Left renal pelvis (tissue), 4 donors: ENCODE measurements at places on chromosomes 4 and X. TPM values are rescaled to one million over a fixed set of nuclear protein-coding genes. Genes with fewer than 3 reads are reported as not detected.

MAP7D2 gene
- 3.0 TPM for polyA plus RNA-seq

NPNT gene
- polyA plus RNA-seq, result 198 TPM

TLR2 gene
- polyA plus RNA-seq, result 6.7 TPM

BEND2 gene
- polyA plus RNA-seq, result 0.09 TPM

TMEM31 gene
- polyA plus RNA-seq, result 0.99 TPM

NSG1 gene
- 5.1 TPM for polyA plus RNA-seq

NXF2 gene
- not detected for polyA plus RNA-seq

ITGB1BP2 gene
- polyA plus RNA-seq, result 1.2 TPM

TRIM61 gene
- 3.3 TPM for polyA plus RNA-seq

ATG4A gene
- 11.2 TPM for polyA plus RNA-seq

IL21 gene
- polyA plus RNA-seq, result not detected

PKD2 gene
- polyA plus RNA-seq, result 76.5 TPM

RS1 gene
- 0.10 TPM for polyA plus RNA-seq

CTAG1B gene
- polyA plus RNA-seq, result not detected

TIGD2 gene
- 5.3 TPM for polyA plus RNA-seq

COL4A5 gene
- 150 TPM for polyA plus RNA-seq

GAGE12E gene
- not detected for polyA plus RNA-seq

PRKG2 gene
- polyA plus RNA-seq, result 1.5 TPM

MUC7 gene
- polyA plus RNA-seq, result 0.24 TPM

RAB40A gene
- 2.3 TPM for polyA plus RNA-seq

USP17L27 gene
- not detected for polyA plus RNA-seq

NR0B1 gene
- polyA plus RNA-seq, result not detected

MAN2B2 gene
- polyA plus RNA-seq, result 17.3 TPM

HOPX gene
- polyA plus RNA-seq, result 21.3 TPM
